Stimulated activated CD4-positive, alpha-beta T cell treated with anti-CD3 and anti-CD28 coated beads, Interleukin-2, amount 100 ng/mL, for 24 hours (primary cell): ENCODE measurements at places on chromosomes 6 and 20.

- no peak for DNase-seq
Measured at GRCh38 chr6:152993431-152993830, 9.1 kb downstream of the MTRF1L start.

- DNase-seq = no peak
Measured at GRCh38 chr6:56370127-56370540, 122.8 kb upstream of the COL21A1 start.

DNA sequence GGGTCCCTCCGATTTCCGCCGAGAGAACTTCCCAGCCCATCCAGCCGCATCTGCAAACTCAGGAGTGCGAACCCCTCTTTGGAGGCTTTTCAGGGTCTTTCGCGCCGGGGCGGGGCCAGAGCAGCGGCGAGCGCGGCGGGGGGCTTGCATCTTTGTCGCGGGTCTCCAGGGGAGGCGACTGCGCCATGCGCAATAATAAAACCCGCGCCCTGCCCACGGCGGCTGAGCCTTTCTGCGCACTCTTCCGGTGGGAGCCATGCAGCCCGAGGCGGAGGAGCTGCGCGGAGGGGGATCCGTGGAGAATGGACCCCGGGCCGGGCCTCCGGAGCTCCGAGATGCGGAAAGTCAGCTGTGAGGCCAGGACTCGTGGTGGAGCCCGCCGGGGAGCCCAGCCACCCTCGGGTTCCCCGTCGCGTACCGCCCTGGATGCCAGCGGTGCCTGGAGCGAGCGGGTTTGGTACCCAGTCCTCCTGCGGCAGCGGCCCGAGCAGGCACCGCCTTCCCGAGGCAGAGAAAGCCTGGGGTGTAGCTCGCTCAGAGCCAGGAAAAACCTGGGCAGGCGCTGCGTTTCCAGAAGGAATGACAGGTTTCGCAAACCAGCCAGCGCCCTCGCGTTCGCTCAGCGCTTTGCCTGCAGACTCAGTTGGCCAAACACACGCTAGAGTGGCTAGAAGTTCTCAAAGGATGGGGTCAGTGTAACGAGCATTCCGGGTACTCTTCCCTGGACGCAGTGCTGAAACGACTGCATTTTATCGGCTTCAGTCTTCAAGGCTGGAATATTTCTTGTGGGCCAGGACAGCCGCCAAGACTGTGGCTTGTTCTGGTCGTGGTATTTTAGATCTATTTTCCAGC lies 1.2 kb downstream of the AKAP12 start:
- peak; percentile 28 for DNase-seq

GRCh38 chr6:110250058-110250457 lies 69.8 kb downstream of the CDC40 start:
- no peak for DNase-seq

GRCh38 chr20:37990571-37991151 lies 42.6 kb downstream of the TTI1 start:
- peak; percentile 52 for DNase-seq

GRCh38 chr20:920311-920710 lies 4.2 kb upstream of the ANGPT4 start:
- no peak for DNase-seq

- DNase-seq = peak; percentile 30
Measured at GRCh38 chr6:30767158-30767943, 23.0 kb upstream of the IER3 start.
